AG08395 (cell line): ENCODE measurements at places on chromosomes 11 and 22.
A peak's percentile ranks its signal among the peaks of the same experiment; 100 is the strongest.

GRCh38 chr11:107494055-107494454 is 36.4 kb upstream of the CWF19L2 start:
- no peak for DNase-seq

GRCh38 chr22:20226760-20227350 is 41.3 kb downstream of the RTN4R start:
- DNase-seq, result no peak

- DNase-seq, result no peak
These were observed 12.3 kb upstream of the SCUBE2 start for GRCh38 chr11:9103542-9104276.

DNA sequence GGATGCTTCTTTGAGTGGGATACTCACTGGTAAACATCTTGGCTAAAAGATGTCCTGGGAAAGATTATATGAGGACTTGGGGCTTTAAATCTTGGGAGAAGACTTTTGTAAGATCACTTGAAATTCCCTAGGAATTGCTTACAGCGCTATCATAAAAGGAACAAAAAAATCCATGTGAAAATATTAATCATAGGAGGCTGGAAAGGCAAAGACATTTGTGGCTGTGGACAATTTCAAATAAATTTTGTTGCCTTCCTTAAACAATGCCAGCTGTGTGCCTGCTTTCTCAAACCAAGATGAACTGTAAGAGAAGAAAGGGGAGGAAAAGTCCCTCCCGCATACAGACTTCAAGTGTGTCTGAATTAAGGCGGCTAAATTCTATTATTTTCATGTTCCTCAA is 75.6 kb downstream of the SNX19 start:
- no peak for DNase-seq

DNA sequence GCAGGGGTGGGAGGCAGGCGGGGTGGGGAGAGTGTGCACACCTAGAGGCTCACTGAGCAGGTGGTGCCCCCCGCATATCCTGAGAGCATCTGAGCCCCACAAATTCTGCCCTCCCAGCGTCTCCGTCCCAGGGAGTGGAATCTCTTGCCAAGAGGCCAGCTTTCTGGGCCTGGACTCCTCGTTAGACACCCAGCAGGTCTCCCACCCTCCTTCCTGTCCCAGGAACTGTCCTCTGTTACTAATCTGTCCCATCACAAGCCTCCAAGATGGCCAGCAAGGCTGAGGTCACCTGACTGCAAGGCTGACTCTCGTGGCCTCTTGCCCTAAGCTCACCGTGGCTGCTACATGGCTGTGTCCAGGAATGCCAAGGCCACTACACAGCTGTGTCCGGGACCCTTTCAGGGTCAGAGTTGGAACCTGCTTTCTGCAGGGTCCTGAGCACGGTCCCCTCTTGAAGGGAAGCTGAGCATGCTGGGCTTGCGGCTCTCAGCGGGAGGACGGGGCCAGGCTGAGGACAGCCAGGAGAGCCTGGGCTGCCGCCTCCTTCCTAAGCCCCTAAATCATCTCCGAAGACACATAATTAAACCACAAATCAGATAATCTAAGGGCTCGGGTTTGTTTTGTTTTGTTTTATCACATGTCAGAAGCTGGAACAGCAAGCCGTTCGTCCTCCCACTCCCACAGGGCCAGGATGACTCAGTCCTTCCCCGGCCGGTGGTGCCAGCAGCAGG is 1327.3 kb downstream of the TBC1D22A start:
- peak; percentile 66 for DNase-seq

- no peak for DNase-seq
These were observed 42.3 kb upstream of the RDX start for GRCh38 chr11:110338684-110339083.
